ENCODE measurements at places on chromosomes 11 and 22.

DNA sequence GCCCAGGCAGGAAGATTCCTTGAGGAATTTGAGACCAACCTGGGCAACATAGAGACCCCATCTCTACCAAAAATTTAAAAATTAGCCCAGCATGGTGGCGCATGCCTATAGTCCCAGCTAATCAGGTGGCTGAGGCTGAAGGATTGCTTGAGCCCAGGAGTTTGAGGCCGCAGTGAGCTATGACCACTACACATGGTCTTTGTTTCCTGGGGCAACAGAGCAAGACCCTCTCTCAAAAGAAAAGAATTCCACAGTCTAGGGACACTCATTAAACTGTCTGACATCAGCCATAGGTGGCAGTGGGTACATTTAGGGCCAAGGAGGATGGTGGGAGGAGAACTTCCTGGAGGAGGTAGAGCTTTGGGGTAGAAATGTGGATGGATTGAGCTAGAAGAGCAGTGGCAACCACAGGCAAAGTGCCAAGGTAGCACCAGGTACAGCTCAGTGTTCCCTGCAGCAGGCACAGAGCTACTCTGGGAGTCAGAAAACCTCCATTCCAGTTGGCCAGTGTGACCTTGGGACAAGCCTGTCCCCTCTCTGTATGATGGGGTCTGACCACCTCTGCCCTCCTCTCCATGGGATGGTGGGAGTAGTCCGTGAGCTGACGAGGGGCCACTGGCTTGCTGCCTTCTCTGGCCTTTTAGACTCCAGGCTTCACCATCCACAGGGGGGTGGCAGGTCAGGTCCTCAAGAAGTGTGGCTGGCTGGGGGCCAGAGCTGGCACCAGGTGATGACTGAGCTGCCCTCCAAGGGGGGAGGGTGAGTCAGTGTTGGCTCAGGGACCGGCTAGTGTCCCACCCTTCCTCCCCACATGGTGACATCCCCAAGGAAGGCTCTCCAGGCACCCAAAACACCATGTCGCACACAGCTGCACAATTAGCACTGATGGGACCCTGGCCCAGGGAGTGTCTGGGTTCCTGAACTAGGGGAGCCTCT lies 3.7 kb upstream of the CLCF1 start:
- no peak for DNase-seq

DNA sequence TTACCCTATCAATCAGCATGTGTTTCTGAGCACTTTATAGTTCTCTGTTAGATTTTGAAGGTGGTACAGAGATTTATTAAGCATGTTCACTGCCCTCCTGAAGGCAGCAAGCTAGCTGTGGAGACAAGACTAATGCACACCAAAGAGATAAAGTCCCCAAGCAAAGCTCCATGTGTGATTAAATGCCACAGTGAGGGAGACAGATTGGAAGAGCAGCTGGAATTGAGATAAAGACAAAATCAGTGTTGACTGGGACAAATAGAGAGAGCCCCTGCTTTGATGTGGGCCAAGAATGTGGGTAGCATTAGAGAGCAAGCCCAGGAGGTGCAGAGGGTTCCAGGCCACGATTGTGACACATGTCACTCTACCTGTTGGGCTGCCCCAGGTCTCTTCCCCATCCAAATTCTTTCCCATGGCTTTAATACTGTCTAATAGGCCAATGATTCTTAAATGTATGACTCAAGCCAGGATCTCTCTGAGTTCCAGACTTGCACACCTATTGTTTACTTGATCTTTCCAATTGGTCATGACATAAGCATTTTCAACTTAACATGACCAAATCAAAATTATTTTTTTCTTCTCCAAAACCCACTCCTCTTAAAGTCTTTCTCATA lies 60.1 kb upstream of the ZC3H12C start:
- DNase-seq, result no peak

DNA sequence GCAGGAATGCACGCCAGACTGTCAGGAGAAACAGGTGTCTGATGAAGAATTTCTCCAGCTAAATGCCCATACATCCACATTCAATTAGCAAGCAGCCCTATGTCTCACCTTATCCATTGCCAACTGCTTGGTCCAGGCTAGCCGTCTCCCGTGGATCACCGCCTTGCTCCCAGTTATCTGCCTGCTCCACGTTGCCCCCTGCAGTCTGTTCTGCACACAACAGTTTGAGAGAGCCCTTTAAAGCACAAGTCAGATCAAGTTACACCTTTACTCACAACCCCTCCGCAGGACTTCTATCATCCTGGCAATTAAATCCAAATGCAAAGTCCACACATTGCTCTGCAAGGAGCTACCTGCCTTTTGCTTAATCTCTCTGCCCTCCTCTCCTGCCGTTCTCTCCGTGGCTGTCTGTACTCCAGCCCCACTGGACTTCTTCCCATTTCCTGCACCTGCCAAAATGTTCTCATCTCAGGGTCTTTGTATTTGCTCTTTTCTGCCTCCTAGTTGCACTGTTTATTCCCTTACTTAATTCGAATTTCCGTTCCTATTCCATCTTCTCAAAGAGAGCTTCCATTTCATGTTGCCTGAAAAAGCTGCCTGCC lies 185.3 kb upstream of the LARGE1 start:
- no peak for DNase-seq

DNA sequence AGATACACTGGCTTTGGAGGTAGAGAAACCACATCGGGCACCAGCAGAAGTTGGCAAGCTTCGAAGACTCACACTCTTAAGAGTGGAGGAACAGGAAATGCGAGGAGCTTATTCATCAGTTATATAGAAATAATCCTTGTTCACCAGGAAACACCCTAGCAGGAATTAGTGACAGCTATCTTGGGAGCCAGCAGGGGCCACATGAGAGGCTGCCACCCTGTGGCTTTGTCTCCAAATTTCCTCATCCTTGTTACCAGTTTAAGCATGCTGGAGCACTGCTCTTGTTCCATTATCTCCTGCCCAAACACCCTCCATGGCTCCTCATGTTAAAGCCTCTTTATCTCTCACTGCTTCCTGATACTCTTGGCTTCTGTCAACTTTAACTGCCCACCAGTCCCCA lies 131.0 kb downstream of the PLEKHA7 start:
- DNase-seq, result no peak

- DNase-seq, result no peak
Observed at GRCh38 chr11:93827363-93827762, 23.1 kb downstream of the VSTM5 start.

GRCh38 chr11:46280706-46281105 lies 3.2 kb downstream of the CREB3L1 start:
- no peak for DNase-seq

GRCh38 chr11:2511421-2512369 lies 66.9 kb downstream of the KCNQ1 start:
- no peak for DNase-seq

- peak; percentile 62 for DNase-seq
Observed at GRCh38 chr22:20979243-20979809, 2.8 kb upstream of the LZTR1 start.

DNA sequence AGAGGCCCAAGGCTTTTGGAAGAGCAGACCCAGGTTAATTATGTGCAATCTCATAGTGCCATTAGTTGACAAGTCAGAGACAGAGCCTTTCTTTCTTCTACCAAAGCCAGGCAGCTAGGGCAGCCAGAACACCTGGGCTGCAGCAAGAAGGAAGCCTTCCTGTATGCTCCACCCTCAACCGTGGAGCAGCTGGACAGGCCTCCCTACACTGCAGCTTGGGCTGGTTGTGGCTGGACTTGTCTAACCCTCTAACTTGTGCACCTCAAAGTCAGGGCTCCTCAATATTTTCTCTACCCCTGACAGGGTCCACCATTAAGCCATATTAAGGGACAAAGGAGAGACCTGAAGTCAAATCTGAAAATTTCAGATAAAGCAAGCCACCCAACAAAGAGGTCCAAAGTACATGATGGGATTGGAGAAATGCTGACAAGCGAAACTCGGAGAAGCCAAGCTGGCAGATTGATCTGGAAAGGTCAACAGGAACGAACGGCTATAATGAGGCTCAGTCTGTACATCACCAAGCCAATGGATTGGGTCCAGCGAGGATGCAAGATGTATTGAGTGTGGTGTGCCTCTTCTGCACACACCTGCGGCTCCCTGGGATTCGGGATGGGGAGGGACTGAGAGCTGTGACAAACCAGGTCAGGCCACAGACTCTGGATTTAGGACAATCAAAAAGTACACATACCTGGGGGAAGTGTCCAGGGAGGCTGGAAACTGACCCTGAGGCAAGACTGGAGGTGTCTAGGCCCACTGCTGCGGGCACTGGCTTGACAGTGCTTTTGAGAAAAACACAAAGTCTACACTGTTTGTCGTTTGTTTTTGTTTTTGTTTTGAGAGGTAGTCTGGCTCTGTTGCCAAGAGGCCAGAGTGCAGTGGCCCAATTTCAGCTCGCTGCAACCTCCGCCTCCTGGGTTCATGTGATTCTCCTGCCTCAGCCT lies 11.7 kb upstream of the SLC43A3 start:
- DNase-seq, result no peak

GRCh38 chr11:870127-870413 lies 27.4 kb downstream of the TSPAN4 start:
- DNase-seq, result no peak

- no peak for DNase-seq
Observed at GRCh38 chr11:61736310-61736709, 16.1 kb upstream of the MYRF start.

DNA sequence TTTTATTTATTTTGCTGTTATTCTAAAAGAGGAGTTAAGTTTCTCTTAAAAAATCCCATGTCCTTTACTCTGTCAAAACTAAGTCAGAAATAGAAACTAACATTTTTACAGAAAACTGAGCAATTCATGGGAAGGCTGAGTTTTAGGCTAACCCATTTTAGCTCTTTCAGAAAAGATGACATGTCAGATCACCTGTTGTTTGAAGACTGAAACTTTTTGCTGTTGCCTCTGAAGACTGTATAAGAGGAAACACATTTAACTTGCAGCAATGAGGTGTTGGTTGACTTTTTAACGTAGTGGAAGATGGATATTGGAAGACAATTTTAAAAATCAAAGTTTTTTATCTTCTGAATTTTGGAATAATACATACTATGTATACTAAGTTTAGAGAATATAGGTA lies 115.4 kb downstream of the METTL15 start:
- DNase-seq, result no peak

DNA sequence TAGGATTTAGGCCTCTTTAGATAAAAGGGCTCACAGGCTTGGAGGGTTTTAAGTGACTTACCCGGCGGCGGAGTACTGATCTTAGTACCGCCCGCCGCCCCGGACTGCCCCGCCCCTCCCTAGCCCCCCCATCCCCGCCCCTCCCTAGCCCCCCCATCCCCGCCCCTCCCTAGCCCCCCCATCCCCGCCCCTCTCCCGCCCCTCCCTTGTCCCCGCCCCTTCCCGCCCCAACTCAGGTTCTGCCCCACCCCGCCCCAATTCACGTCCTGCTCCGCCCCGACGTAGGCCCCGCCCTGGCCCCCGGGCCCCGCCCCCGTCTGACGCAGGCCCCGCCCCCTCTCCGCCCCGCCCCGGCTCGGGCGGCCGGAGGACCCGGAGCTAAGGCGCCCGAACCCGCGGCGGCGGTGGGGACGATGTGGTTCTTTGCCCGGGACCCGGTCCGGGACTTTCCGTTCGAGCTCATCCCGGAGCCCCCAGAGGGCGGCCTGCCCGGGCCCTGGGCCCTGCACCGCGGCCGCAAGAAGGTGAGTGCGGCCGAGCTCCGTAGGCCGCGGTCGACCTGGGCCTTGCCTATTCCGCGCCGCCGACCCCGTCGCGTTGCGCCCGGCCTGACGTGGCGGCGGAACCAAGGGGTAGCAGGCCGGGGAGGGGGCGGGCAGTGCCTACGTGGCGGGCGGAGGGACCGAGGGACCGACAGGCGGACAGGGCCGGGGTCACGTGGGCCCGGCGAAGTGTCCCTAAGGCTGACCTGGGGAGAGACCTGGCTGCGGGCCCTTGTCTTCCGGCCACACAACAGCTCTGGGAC lies at the start of gene SCYL1:
Gene SCYL1 (plus strand): TSS at position 343 of the 805 bp plus-strand sequence. CDS start 71 bp downstream, at position 414.
- DNase-seq, result no peak

- no peak for DNase-seq
Observed at GRCh38 chr11:123151366-123151765, 43.7 kb downstream of the CLMP start.

GRCh38 chr11:19060629-19061028 lies at the start of gene MRGPRX2:
MRGPRX2 (minus strand) TSS chr11:19060717; CDS start chr11:19056402, 4,315 bp downstream.
- no peak for DNase-seq

DNA sequence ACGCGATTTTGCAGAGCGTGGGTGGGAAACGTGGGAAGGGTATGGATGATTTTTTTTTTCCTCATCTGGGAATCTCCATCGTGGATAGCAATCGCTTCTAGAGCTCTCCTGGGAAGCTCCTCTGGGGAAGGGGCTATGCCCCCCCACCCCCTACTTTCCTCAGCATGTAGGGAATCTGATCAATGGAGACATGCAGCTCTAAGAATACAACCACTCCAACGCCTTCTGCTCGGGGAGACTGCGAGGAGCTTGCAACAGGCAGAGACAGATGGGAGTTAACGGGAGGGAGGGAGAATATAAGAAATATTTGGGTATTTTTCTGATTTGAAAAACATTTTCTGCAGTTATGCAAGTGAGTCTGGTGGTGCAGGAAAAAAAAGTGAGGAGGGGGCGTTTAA lies 104.6 kb upstream of the HSD17B12 start:
- DNase-seq, result no peak

GRCh38 chr11:58625086-58625485 lies 2.6 kb downstream of the CNTF start:
- DNase-seq, result no peak

GRCh38 chr22:50011447-50012210 lies 936 bp downstream of the IL17REL start:
- DNase-seq, result no peak

DNA sequence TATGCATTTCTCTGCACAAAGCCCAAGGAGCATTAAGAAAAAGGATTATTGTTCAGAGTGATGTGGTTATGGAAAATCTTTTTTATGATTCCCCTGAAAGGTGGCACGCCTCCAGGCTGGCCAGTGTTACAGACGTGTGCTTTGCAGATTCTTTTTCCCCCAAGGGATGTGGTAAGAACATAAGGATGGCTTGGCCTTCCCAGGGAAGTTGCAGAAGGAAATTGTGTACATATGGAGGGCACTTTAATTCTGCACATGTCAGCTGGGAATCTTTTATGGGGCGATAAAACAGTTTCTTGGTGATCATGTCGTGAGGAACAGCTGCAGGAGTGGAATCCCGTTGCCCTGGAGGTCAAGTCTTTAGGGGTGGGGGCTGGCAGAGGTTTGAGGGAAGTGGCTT lies 9.7 kb downstream of the SMARCB1 start:
- no peak for DNase-seq

DNA sequence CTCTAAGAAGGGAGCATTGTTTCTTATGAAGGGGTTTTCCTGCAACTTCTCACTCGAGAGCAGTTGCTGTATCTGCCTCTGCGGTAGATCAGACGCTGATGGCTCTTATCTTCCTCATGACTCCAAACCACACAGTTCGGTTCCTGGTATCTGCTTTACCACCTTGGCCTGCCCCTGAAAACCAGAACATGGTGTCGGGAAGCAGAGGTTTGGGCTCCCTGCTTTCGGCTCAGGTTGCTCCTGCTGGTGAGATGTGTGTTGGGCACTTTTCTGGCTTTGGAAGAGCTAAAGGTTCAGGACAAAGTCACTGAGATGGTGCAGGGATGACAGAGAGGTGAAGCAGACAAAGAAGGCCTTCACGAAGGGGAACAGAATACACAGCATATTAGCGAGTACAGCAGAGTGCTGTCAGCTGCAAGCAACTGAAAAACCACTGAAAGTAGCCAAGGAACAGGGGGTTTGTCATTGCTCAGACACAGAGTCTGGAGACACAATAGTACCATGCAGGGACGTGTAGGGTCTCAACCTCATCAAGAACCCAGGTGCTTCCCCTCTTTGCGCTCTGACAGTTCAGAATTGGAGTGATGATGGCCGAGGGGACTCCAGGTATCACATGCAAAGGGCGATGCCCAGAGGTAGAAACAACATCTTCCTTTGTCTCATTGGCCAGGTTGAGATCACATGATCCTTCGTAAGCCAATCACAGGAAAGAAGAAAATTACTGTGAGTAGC lies 11.9 kb upstream of the CSF2RB start:
- no peak for DNase-seq
